ENCODE measurements at places on chromosomes 7 and 10. TPM values are rescaled to one million over a fixed set of nuclear protein-coding genes. Genes with fewer than 3 reads are reported as not detected.

Gene GPNMB
- 0.28 TPM for total RNA-seq

Gene CYP17A1
- not detected for total RNA-seq

- DNase-seq, result no peak
Observed at GRCh38 chr10:62831346-62831745, 15.2 kb upstream of the EGR2 start.

DNA sequence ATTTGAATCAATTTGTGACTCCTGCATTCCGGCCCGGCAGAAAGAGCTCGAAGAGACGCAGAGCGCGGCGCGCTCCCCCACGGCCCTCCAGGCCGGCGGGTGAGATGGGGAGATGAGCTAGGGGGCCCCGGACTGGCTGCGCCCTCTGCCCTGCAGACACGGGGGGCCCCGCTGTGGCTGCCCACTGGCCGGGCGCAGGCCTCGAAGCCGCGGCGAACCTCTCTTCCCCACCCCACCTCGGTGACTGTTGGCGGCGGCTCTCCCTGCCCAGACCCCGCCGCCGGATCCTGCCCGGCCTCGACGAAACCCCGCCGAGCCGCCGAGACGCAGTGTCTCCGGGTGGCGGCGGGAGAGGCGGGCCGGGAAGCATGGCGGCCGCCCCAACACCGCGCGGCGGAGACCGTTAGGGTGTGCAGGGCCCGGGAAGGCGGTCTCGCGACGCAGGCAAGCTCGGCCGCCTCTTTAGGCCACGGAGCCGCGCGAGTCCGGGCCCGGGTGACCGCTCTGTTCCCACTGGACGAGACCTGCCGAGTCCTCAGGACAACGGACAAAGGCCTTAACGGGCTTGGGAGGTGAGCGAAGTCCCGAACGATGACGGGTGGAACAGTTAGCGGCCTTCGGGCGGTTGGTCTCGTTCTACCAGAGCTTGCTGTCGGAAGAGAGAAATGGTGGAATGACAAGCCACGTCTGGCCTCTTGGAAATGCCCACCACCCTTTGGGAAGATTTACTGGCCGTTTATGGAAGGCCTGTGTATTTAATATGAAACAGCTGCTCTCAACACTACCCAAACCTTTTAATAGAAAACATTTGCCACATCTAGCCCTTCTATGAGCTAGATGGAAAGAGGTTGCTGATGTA lies 24.3 kb downstream of the NUP42 start:
- no peak for DNase-seq

- DNase-seq, result no peak
Observed at GRCh38 chr7:44508328-44509030, 18.0 kb upstream of the NUDCD3 start.

- DNase-seq, result no peak
Observed at GRCh38 chr7:95798401-95798930, 26.1 kb downstream of the DYNC1I1 start.

GRCh38 chr10:131259535-131259934 lies 52.0 kb downstream of the TCERG1L start:
- no peak for DNase-seq

Gene MKX
- 0.23 TPM for total RNA-seq

- DNase-seq, result no peak
Observed at GRCh38 chr10:33235251-33235884, 99.1 kb downstream of the NRP1 start.

Gene SCD
- 198 TPM for total RNA-seq

GRCh38 chr7:69620063-69620462 lies 21.8 kb downstream of the AUTS2 start:
- no peak for DNase-seq

DNA sequence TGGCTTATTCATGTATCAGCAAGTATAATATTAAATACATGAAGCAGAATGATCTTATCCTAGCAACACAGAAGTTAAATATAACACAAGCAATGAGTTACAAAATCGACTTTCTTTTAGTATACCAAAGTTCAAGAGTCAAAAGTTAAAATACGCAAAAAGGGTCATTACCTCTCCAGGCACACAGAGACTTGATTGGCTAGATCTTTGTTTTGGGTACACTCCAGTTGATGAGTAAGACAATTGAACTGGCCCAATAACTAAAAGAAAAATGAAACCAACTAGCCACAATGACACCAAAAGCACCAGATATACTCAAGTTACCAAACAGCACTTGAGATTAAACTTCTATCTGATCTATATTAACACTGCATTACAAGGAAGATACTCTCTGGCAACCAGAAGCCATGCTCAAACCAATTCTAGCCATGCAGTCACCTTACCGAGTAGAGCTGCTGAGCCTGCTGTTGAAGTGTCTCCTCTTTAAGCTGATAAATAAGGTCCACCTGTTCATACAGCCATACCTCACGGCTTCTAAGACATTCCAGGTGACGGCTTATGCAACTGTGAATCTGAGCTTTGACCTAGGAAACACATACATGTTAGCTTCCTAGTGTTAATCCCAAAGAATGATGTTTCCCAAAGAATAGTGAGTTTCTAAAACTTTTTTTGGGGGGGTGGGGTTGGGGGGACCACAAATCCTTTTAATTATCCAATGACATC lies 15.6 kb downstream of the NCOA4 start:
- no peak for DNase-seq

Gene BUB3
- total RNA-seq, result 275 TPM

GRCh38 chr10:83908506-83908905 lies 230.8 kb upstream of the GHITM start:
- no peak for DNase-seq

GRCh38 chr7:86949779-86950260 lies 109.6 kb downstream of the ELAPOR2 start:
- DNase-seq, result no peak

DNA sequence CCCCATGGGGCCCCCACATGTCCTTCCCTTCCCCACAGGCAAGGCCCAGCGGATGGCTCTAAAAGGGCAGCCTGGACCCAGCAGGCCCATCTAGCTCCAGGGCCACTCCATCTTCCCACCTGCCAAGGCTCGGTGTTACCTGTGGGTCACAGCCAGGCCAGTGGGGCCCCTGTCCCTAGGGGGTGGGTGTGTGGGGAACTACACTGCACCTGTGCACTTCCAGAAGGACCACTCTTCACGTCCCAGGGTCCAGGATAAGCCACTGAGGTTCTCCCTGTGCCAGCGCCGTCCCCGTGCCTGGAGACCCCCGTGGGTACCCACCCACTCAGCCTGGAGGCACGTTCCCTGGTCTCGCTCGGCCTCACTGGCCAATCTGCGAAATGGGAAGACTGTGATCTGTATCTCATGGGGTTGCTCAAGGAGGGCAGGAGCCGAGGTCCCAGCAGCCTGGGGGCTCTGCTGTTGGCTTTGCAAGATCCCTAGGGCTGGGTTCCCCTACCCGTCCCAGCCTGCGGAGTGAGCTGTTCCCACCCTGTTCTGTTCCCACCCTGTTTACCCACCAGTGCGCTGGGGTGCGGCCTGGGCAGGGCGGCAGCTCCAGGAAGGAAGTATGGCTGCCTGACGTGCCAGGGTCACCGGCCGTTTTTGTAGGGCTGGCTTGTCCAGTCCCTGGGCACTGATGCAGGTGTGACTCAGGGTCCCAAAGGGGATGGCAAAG lies 4.6 kb downstream of the PWWP2B start:
- DNase-seq, result no peak

DNA sequence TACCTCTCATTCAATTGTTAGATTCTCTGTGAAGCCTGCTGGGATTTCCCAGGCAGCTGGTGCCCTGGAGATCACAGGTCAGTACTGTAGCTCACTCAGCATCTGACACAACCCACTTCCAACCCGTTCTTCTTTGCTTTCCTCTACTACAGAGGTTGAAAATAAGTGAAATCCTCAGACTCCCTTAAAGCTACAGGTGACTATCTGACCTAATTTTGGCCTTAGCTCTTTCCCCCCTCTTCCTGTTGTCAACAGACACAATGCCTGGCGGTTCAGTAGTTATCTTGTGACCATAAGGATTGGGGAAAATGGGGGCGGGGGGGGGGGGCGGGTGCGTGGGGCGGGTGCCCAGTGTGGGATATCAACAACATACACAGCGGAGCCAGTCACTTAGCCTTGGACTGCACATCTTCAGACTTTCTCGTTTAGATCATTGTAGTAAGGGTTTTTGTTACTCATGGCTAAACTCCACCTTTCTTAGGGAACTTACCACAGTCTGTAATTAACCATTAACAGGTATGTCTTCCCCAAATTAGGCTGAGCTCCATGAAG lies 37.8 kb downstream of the MTPN start:
- no peak for DNase-seq

Gene MAGI2
- 0.13 TPM for total RNA-seq

Gene PARD3
- total RNA-seq, result 0.18 TPM

- no peak for DNase-seq
Observed at GRCh38 chr7:17944720-17945119, 4.4 kb upstream of the SNX13 start.

Gene FBXL13
- 0.58 TPM for total RNA-seq

Gene HSPA12A
- 0.18 TPM for total RNA-seq

Gene AMPH
- not detected for total RNA-seq

Gene CCDC172
- total RNA-seq, result not detected

GRCh38 chr10:50286517-50286916 lies 35.2 kb upstream of the ASAH2 start:
- DNase-seq, result no peak

DNA sequence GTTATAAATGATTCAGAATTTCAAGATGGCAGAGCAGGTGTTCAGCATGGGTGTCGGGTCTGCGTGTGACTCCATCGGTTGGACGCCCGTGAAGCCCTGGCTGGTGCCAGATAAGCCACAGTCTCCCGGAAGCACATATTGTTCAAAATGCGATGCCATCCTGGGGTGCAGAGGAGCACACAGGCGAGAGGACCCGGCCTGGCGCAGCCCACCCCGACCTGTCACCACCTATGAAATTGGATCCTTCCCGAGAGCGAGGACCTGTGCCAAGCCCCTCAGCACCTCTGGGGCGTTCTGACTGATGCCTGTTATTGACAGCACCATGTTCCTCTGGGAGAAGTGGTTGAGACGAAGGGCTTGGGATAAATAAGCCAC lies 110.1 kb downstream of the ACTR3B start:
- DNase-seq, result no peak

- no peak for DNase-seq
Observed at GRCh38 chr10:60420991-60421894, 31.6 kb upstream of the ANK3 start.

GRCh38 chr7:101952355-101953247 lies 135.2 kb downstream of the CUX1 start:
- no peak for DNase-seq

Gene OR9A2
- total RNA-seq, result not detected

DNA sequence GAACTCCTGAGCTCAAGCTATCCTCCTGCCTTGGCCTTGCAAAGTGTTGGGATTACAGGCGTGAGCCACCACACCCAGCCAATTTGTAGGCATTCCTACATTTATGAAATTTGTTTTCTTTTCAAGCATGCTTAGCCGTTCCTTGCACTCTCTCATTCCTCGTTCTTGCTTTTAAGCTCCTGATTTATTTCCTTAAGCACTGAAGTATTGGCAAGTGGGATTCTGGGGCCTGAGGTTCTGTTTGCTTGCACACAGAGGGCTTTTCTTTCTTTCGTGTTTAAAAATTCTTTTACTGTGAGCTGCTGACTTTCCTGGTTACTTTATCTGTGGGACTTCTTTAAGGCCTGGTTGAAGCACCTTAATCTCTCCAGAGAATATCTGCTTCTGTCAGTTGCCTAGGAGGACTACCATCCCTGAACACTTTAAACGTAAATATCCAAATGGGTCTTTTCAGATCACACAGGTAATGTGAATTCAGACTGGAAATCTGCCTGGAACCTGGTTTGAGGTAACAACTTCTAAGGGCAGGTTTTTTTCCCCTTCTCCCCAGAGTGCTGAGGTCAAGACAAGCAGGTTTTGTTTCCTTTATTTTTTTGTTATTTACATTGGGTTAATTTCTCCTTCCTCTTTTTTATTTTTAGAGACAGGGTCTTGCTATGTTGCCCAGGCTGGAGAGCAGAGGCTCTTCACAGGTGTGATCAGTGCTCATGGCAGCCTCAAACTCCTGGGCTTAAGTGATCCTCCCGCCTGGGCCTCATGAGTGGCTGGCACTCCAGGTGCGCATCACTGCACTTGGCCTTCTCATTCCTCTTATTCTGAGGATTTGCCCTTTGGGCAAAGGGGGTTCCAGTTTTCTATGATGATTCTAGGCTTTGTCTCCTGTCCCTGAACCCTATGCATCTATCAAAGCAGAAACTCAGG lies 102.9 kb downstream of the PFKFB3 start:
- DNase-seq, result no peak

DNA sequence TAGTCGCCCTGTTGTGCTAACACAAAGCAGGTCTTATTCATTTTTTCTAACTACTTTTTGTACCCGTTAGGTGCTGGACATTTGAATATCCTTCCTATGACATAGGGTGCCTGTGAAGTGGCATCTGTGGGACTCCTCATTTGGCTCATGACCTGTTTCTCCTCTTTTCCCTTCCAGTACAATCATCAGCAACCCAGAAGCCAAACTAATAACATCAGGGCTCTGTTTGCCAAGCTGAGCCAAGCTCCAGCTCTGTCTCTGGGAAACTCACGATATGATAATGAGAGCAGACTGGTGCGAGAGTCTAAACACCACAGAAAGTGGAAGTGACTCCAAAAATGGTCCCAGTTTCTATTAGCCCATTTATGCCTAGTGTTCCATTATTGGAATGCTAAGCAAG lies 92.0 kb downstream of the SVIL start:
- DNase-seq, result no peak

Gene CDK14
- not detected for total RNA-seq

DNA sequence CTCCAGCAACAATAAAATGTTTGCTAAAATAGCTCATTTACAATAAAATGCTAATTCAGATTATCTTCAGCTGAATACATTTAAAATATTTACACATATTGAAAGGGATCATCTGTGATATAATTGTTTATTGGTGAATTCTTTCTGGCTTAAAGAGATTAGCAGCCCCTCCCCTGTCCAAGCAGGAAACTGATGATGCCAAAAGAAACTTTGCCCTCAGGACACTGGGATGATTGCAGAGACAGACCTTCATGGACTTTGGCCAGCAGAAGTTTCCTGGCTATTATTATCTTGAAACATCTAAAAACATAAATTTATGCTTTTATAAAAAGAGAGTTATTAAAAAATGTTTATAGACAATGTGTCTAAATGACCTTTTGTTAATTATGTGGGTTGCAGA lies 764.9 kb upstream of the MBL2 start:
- DNase-seq, result no peak

GRCh38 chr10:127679642-127680255 lies 57.2 kb upstream of the FOXI2 start:
- no peak for DNase-seq

DNA sequence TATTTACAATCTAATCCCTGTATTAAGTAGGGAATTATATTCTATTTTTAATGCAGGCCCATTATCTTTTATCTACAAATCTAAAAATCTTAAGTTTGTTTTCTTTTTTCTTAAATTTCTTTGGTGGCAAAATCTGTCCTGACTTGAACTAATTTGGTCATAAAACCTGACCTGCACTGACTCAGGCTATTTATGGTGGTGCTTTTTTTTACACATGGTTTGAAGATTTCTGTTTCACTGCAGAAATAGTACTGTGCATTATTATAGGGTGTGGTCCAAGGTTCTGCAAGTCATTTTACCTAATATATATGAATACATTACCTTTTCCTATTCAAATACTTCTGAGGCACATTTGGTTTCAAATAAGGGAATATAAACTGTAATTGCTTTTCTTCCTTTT lies 137.0 kb downstream of the CD36 start:
- no peak for DNase-seq

- no peak for DNase-seq
Observed at GRCh38 chr10:84424731-84425167, 96.4 kb downstream of the CCSER2 start.

GRCh38 chr10:119103903-119104653 lies at the start of gene DENND10:
Gene DENND10 (plus strand): TSS chr10:119104113. CDS start chr10:119104143, 30 bp downstream.
- DNase-seq, result peak; percentile 81

Gene UBE2D4
- total RNA-seq, result 6.8 TPM

Measured in activated CD4-positive, alpha-beta memory T cell treated with anti-CD3 and anti-CD28 coated beads, Interleukin-2, amount 10 ng/mL, durations not matched to agents 7 days and 5 days (primary cell).